Esophagus squamous epithelium (tissue), 5 donors: ENCODE measurements at places on chromosomes 12 and 14.

GRCh38 chr12:74349925-74350324, 187.7 kb upstream of the ATXN7L3B start:
- DNase-seq: no peak

- DNase-seq: no peak
Measured at GRCh38 chr12:63129927-63130326, 21.1 kb downstream of the AVPR1A start.

GRCh38 chr12:48105321-48105866, 485 bp downstream of the SENP1 start:
- no peak for DNase-seq

- DNase-seq: no peak
Measured at GRCh38 chr12:105906561-105906960, 232.2 kb downstream of the NUAK1 start.

- DNase-seq: no peak
Measured at GRCh38 chr12:15602051-15602672, 187.0 kb downstream of the EPS8 start.

DNA sequence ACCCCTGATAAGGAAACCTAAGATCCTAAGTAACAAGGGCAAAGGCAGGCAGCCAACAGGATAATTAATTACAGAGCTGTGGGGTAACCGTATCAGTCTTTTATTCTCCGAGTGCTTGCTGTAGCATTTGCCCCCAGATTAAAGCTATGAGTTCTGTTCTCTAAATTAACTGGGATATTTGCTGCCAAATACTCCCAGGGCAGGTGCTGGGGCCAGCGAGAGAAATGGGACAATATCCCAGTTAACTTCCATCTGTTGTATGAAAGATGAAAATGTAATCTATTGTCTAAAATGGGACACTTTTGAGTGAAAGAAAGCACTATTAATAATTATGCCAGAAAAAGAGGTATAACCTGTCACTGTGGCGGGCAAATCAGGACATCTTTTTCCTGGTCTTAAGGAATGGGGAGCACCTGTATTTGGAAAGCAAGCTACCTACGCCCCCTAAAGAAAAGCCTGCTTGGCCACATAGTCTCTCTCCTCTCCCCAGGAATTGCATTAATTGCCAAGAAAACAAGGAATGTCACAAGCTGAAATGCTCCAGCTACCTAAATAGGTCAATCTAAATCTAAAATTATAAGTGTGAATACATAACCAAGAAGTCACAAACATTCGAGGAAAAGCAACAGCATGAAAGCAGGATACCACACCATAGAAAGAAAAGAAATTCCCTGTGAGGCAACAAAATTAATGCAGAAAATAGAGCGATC, 26.7 kb upstream of the CFAP54 start:
- DNase-seq: no peak

- no peak for DNase-seq
Measured at GRCh38 chr12:123655420-123655819, 15.5 kb upstream of the TCTN2 start.

DNA sequence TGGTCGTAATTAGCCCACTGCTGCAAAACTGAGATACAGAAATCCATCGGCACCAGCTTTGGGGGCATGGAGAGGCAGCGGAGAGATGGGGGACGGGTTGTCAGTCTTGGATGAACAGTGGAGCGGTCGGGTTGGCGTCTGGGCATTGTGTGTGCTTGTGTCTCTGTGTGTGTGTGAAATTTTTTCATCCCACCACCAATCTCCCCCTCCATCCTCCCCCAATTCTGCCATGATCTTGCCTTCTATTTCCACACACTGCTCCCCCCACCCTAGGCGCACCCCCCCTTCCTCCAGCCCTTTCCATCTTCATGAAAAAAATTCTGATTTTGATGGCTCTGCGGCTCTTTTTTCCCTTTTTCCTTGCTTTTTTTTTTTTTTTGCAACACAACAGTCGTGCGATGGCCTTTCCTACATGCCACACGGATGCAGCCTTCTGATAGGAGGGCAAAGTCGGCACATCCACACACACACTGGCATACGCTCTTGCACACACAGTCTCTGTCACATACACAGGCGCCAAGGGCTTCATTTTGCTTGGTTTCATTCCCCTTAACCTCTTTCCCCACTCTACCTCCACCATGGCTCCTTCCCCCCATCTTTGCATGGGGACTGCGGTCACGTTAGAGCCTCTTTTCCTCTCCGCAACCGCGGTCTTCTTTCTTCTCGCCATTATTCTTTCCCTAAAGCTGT, 3.3 kb downstream of the NRXN3 start:
- DNase-seq: no peak

GRCh38 chr14:36067428-36068187, 108.9 kb downstream of the PTCSC3 start:
- DNase-seq: no peak

- no peak for DNase-seq
Measured at GRCh38 chr12:43988838-43989560, 153.1 kb downstream of the TMEM117 start.

- no peak for DNase-seq
Measured at GRCh38 chr14:74414403-74415114, 11.5 kb downstream of the SYNDIG1L start.

DNA sequence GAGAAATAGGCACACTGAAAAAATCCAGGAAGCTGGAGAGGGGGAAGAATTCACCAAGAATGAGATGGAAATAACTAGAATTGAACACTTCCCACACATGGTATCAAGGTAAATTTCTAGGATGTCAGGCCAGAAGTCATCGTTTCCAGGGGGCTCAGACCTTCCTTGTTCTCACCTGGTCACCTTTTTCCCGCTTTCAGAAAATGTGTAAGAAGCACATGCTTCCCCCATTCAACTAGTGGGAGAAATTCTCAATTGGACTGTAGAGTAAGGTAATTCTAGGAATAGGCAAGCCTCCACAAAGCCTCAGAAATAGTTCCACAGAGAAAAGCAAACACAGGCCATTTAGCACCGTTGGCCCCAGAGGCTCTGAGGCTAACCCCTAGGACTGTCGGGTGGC, 2.8 kb upstream of the PTMS start:
- DNase-seq: no peak

DNA sequence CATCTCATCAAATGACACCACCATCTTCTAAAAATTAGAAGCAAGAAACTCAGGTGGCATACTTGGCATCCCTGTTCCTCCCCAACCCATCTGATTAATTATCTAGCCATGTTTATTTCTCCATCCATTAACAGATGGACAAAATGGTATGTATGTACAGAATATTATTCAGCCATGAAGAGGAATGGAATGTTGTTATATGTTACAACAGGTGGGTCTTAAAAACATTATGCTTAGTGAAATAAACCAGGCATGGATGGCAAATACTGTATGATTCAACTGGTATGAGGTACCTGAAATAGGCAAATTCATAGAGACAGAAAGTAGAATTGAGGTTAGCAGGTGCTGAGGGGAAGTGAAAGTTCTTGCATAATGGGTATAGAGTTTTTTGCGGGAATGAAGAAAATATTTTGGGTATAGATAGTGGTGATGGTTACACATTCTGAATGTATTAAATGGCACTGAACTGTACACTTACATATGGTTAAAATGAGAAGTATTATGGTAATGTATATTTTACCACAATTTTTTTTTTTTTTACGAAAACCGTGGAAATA, 17.5 kb downstream of the YY1 start:
- no peak for DNase-seq

- no peak for DNase-seq
Measured at GRCh38 chr12:12405882-12406281, 49.0 kb downstream of the BORCS5 start.

GRCh38 chr12:9731797-9732196, 1.1 kb downstream of the CLECL1 start:
- DNase-seq: no peak

- no peak for DNase-seq
Measured at GRCh38 chr14:96888158-96888557, 91.0 kb downstream of the VRK1 start.

DNA sequence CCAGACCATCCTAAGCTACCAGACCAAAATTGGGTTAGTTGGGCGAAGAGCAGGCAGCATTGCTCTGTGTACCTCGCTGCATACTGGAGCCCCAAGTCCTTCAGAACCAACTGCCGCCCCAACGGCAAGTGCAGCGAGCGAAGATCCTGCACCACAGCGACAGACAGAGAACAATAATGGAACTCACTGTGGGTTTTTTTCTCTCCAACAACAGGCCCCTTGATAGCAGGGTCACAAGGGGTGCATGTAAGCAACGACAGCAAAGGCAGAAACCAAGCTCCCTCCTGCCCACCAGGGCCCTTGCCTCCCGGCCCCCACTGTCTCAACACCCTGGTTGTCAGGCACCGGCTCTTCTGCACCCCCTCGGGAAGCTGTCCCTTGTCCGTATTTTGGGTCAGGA, 39.0 kb downstream of the RNF34 start:
- no peak for DNase-seq

GRCh38 chr12:84058136-84058535, 854.5 kb downstream of the SLC6A15 start:
- no peak for DNase-seq

DNA sequence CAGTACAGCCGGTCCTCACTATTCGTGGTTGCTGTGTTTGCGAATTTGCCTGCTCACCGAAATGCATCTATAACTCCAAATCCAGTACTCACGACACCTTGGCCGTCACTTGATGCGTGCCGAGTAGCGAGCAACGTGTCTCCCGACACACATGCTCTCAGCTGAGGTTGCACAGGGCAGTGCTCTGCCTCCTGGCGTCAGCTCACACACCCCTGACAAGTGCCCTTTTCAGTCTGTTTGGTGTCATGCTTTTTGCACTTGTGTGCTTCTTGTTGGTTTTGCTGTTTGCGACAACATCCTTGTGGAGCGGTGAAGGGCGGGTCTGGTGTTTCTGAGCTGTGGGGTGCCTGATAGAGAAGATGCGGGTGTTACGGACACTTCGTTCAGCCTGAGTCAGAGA, 110.4 kb upstream of the RFLNA start:
- DNase-seq: no peak

GRCh38 chr12:57783861-57784260, 1.3 kb downstream of the TSFM start:
- no peak for DNase-seq

DNA sequence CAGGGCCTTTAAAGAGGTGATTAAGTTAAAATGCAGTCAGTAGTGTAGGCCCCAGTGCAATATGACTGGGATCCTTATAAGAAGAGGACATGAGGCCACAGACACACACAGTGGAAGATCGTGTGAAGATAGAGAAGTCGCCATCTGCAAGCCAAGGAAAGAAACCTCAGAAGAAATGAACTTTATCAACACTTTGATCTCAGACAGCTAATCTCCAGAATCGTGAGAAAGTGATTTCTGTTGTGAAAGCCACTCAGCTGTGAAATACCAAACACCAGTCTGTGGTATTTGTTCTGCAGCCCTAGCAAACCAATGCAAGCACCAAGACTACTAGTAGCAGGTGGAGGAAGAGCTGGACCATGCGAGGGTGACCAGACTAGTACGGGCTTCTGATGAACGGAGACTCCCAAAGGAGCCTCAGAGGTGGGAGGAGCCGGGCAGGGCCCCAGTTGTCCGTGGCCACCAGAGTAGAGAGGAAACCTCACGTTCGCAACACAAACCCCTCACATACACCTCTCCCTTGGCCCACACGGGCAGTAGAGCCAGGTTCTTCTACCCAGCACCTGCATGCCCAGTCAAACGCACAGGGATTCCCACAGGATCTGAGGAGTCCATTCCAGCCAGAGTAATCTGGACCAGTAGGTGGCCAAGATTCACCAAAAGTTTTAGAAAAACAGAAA, 243.0 kb downstream of the TTC8 start:
- DNase-seq: no peak

DNA sequence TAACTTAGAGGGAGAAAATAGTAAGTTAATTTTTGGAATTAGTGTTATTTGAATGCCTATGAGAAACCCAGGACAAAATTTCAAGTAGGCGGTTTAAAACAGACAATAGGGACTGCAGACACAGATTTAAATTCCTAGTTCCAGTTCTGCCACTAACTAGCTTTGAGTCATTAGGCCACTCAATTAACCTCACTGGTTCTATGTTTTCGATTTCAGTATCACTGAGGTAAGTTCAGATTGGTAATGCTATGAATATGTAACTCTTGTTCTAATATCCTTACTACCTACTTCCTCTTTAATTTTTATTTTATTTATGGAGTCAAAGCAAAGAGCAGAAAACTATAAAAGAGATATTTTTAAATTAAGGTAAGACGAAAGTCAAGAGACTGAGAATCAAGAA, 52.6 kb downstream of the GALC start:
- DNase-seq: no peak

- DNase-seq: no peak
Measured at GRCh38 chr12:131893605-131894312, 663 bp upstream of the ULK1 start.

DNA sequence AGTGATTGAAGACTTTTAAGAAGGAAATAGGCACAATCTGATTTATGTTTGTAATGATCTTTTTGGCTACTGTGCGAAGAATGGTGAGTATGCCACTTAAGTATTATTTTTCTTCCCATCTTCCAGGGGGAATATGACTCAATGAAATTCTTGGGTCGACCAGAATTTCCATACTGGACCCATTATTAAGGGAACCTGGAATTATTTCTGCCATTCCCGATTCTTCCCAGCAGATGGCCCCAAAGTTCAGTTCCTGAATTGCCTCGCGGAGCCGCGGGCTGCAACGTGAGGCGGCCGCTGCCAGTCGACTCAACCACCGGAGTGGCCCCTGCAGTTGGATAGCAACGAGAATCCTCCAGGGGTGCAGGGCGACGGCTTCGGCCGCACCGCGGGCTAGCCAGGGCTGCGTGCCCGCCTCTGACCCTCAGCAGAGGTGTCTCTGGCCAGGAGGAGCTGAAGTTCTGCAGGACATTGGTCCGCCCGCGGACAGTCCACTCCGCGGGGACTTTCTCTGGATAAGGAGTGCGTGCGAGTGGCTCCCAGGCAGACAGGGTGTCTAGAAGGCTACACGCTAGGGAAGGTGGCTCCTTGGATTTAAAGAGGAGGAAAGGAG, 628 bp upstream of the TSHR start:
- no peak for DNase-seq

DNA sequence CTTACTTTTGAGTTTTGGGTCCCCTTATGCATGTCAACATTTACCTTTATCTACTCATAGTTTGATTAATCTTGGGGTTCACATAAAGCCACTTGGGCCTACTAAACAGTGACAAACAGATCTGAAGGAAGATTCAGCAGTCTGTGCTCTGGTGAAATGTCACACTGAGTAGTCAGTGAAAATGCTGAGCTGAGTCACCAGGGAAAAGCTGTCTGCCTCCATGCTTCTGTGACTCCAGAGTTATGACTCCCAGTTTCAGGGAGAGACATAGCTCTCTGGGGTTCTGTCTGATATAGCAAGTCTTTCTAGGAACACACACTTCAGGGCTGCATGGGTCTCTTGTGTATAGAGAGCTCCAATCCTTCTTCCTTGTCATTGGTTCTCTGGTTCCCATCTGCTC, 406.3 kb upstream of the FAR2 start:
- DNase-seq: no peak

DNA sequence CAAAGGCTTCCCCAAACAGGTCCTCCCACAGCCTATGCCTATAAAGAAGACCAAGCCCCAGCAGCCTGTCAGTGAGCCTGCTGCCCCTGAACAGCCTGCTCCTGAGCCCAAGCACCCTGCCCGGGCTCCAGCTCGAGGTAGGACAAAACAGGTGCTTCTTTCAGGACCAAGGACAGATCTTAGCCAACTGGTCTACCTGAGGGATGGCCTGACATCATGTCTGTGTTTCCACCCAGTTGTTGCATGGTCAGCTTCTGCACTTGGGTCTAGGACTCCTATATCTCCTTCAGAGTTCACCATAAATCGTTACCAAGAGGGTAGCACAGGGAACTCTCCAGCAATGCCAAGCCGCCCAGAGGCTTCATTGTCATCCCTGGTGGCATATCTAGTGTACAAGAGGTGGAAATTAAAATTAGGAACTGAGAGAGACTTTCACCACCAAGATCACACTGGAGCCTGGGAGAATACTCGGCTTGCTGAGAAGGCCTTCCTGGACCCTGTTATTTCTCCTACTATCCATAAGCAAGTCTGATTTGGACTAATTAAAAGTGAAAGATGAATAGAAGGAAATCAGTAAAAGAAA, 38.2 kb upstream of the OAS1 start:
- DNase-seq: no peak
